ENCODE measurements at places on chromosomes 4 and X.

DNA sequence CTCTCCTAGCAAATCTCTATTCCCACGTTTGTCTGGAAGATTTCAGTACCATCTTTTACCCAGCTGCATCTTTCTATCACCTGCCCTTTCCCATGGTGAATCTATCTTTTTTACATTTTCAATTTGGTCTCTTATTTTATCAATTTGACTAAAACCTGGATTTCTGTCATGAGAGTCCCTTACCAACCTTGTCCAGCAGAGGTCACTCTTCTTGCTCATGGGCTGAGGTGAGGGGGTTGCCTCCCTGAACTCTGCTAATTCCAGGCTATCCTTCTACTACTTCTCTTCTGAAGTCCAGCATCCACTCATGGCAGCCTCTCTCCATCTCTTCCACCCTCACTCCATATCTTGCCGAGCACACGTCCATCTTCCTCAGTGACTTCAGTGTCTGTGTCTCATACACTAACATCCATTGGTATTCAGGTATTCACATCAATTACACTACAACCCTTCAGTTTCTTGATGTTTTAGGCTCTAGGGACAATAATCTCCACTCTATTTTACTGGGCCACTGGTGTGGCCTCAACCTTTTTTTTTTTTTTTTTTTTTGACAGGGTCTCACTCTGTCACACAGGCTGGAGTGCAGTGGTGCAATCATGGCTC is 17.8 kb upstream of the ZNF827 start:
- peak; percentile 36 for DNase-seq

DNA sequence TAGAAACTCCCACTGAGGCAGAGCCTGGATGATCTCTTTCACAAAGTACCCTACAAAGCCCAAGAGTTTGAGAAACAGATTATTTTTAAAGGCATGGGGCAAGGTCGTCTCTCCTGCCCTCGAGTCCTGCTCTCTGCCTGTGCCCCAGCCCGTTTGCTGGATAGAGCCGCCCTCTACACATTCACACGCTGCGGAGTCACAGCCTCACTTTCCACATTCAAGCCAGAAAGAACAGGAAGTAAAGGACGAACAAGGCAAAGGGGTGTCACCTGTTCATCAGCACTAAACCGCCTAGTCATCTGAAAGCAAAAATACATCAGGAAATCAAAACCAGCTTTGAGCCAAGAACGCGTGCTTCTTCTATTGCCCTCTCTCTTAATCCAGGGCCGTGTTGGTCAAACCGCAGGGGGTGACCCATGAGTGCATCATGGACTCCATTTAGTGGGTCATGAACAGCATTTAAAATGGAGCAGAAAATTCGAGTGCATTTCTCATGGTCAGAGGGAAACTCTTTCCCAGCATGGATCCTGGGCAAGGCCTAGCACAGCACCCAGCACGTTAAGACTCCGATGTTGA is 83.4 kb downstream of the PHKA2 start:
- DNase-seq = no peak

- peak; percentile 88 for DNase-seq
Measured at GRCh38 chr4:142126890-142127497, 490.6 kb downstream of the IL15 start.

GRCh38 chrX:44474410-44474809 is 68.2 kb downstream of the FUNDC1 start:
- DNase-seq = no peak

DNA sequence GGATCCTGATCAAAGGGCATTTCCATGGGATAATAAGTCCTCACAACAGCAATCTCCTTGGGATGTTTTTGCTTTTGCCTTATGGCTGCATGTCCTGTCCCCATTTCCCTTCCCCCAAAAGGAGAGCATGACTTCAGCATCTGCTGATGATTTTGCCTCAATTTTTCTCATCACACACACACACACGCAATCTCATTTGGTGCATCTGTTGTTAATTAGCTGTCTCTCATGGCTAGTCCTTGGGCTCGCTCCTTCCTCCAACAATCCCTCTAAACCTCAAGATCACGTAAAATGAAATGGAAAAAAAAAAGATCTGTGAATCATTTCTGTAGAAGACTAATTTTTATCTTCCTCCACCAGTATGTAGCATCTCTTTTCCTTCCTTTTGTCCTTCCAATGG is 153.6 kb downstream of the RBMX2 start:
- DNase-seq = no peak

DNA sequence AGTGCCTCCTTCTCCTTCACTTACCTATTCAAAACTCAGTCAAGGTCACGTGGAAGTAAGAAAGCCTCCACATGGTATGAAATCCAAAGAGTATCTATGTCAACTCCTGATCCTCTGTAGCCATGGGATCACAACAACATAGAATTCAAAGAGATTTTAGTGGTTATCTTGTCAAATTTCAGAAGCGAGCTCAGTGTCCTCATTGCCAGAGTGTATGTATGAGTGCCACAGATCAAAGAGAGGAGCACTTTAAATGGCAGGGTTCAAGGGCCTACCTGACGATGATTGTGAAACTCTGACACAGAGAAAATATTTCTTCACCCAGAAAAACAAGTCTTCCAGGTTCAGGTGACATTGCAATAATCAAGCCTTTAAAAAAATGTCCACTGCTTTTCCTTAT is 1.2 kb upstream of the ACE2 start:
- DNase-seq = peak; percentile 78

DNA sequence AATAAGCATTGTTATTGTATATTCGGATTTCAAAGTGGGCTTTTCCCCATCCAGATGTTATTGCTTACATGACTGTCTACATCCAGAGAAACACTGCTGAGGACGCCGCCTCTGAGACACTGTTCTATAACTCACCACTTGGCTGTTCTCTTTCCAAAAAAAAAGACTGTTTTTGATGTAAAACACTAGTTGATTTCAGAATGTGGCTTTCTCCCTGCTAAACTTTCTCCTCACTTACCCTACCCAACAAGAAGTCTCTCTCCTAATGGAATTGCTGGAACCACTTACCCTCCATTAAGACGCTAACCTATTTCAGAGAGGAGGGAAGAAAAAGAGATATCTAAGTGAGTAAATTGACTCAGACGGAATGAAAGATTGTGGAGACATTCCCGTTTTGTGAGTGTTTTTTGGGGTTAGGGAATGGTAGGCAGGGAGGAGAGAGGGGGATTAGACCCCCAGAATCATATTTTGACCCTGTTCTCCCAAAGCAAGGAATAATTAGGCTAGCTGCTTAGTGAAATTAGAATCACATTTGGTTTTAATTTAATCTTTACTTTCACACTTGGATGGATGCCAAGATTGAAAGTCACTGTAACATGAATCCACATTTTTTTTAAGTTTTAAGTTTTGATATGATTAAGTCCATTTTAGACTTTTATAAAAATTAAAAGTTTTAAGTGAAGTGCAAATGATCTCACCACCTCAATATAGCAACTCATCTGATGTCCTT is 174.9 kb downstream of the CHIC2 start:
- no peak for DNase-seq

- no peak for DNase-seq
Measured at GRCh38 chrX:46602468-46603102, 29.0 kb downstream of the CHST7 start.

DNA sequence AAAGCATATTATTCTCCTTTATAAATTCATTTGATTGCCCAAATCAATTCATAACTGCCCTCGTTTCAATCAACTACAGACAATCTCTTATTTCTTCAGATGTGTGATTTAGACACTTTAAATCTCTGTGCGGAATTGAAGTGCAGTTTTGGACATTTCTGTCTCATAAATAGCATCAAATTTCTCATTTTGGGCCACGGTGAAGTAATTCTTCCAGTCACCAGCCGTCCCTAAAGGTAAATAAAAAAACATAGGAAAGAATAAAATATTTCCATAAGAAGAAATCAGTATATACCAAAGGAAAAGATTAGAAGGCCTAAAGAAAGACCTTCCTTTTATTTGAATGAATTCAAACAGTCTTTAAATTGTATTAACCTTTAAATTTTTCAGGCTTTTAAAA is 33.4 kb downstream of the SULT1B1 start:
- DNase-seq = no peak

- peak; percentile 7 for DNase-seq
Measured at GRCh38 chr4:94516067-94516466, 64.3 kb downstream of the PDLIM5 start.

GRCh38 chr4:40681600-40681999 is 51.9 kb upstream of the RBM47 start:
- no peak for DNase-seq

DNA sequence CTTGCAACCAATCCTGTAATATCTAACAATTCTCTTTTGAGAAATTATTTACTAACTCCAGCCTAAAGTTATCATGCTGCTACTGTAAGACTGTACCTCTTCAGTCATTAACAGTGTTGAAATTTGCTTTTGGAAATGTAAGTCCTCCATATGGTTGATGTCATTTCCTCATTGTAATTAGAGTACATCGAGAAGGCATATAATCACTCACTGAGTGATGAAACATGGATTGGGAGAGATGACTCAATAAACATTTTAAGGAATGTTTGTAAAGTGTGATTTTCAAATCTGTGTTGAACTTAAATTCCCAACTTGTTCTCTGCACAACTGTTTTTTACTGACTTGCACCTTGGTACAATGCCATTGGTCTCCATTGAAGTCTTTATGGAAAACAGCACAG is 61.2 kb downstream of the HMGB2 start:
- DNase-seq = no peak

GRCh38 chr4:14277505-14277904 is 650.0 kb upstream of the BOD1L1 start:
- no peak for DNase-seq

DNA sequence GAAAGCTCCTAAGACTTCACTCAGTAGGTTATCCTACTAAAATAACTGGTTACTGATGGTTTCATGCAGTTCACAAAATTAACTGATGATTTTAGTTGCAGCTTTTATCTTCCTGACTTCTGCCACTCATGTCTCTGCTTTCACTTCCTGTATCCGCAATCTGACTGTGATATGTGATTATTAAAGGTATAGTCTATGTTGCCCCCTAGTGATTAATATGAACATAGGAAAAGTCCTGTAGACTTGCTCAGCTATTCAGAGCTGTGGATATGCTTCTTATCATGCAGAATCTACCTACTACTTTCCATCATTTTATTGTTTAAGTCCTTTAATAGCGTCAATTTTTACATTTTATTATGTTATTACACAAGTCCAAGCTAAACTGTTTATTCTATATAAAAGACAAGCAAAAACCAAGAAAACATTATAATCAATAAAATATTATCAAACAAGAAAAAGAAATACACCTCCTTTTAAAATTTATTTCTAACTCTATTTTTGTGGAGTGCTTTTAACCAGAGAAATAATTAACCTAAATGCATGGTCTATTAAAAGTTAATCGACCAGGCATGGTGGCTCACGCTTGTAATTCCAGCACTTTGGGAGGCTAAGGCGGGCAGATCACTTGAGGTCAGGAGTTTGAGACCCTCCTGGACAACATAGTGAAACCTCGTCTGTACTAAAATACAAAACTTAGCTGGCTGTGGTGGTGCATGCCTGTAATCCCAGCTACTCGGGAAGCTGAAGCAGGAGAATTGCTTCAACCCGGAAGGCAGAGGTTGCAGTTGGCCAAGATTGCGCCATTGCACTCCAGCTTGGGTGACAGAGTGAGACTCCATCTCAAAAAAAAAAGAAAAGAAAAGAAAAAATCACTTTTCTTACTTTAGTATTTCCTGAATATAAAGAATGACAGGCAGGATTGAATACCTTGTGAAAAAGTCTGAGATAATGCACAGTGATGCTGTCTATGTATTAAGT is 40.4 kb upstream of the TLR2 start:
- peak; percentile 56 for DNase-seq

DNA sequence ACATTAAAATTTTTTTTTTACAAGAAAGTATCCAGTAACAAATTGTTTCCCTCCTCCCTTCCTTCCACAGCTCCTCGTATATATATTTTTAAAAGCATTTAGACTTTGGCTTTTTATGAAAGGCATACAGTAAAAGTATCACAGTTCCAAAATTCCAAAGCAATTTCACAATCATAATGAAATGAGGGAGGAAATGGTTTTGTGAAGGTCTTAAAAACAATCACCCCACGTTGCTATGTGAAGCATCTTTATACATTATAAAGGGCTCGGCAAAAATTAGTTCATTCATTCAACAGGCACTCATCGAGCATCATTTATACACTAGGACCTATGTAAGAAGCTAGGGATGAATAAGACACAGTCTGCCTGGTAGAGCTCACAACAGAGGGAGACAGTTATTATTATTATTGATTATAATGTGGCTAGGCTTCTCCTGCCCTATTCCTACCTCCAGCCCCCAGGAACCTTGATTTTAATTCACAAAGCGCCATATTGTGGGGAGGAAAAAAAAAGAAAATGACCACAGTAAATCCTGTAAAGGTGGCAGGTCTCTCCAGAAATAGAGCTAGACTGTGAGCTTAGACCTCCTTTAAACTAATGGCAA is 239.9 kb downstream of the MAML3 start:
- DNase-seq = no peak

DNA sequence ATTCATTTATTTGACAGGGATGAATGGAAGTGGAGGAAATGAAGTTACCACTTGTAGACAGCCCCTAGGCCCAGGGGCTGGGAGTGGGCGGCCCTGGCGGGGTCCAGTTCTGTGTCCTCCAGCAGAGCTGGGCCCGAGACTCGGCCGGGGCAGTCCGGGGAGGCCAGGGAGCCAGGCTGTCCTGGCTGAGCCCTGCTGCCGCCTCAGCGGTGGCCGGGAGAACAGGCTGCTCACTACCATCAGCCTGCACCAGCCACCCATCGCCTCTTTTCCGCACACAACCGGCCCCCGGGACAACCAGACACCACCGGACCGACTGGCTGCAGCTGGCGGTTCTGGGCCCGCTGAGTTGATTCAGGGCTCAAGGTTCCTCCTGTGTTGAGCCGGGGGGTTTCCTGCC is 25.6 kb downstream of the CLDN34 start:
- no peak for DNase-seq

DNA sequence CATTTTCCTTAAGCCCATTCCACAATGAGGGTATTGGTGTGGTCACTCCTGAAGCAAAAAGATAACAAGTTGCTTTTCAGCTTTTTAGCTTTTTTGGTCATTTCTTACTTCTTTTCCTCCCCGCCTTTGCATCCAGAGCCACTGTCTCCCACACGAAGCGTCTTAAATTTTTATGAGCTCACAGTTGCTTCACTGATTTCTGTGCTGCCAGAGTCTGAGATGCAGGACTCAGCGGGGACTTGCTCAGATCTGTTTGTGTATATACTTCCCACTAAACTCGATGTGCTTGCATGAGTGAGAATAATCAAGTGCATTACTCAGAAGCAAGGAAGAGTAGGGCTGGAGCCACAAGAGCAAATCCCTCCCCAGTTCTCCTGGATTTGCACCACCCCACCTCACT is 80.2 kb upstream of the FHL1 start:
- DNase-seq = no peak
